ENCODE measurements at places on chromosomes 3 and 15.

DNA sequence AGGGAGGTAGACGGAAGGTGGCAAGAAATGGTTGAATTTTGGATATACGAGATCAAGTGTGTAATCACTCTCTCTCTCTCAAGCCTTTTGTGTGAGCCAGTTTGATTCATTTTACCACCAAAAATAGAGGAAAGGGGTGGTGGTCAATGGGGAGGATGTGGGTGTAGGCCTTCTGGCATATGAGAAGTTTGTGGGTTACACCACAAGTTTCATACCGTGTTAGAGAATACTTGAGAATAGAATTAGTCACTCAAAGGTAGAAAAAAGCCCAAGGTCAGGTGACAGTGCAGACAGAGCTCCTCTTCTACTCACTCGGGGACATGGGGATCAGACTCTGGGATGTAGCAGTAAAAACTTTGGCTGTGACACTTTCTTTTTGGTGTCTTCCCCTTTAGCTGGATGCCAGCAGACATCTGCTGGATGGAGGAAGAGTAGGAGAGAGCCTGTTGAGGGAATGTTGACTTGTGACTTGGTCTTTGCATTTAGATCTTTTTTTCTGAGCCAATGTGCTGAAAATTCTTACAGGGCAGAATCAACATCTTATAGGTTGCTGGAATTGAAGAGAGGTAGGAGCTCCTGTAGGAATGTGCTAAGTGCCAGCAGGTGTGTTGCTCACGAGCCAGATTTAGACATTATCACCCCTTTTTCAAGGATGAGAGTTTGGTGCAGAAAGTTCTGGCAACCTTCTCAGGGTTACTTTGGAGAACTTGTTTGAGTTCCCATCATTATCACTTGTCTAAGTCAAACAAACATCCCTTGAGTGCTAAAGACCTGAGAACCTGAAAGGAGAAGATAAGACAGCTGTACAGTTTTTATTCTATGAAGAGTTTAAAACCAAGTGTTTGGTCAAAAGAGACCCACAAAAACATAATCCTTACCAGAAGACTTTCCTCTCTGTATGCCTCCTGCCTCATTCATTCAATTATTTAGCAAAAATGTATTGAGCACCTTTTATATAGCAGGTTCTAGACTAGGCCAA is 43.9 kb upstream of the RYK start:
- no peak for DNase-seq

GRCh38 chr3:52216585-52217408 is 8.6 kb downstream of the TLR9 start:
- peak; percentile 21 for DNase-seq

GRCh38 chr3:47464588-47464987 is 11.2 kb downstream of the SCAP start:
- DNase-seq, result no peak

DNA sequence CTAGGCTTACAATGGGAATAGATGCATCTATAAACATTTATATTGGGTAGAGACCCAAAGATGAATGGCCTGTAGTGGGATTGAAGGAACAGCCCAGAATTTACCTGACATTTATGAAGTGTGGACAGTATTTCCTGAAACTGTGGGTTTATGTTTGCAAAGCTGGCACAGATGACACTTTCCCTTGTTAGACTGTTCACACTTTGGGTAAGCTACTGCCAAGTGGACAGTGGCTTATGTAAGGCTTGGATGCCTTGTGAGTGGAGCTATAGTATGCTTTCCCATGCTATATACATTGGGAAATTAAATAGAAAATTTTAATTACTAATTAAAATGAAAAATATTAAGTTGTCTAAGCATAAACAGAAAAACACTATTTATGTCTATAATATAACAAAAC is 48.5 kb downstream of the STARD9 start:
- DNase-seq, result no peak

DNA sequence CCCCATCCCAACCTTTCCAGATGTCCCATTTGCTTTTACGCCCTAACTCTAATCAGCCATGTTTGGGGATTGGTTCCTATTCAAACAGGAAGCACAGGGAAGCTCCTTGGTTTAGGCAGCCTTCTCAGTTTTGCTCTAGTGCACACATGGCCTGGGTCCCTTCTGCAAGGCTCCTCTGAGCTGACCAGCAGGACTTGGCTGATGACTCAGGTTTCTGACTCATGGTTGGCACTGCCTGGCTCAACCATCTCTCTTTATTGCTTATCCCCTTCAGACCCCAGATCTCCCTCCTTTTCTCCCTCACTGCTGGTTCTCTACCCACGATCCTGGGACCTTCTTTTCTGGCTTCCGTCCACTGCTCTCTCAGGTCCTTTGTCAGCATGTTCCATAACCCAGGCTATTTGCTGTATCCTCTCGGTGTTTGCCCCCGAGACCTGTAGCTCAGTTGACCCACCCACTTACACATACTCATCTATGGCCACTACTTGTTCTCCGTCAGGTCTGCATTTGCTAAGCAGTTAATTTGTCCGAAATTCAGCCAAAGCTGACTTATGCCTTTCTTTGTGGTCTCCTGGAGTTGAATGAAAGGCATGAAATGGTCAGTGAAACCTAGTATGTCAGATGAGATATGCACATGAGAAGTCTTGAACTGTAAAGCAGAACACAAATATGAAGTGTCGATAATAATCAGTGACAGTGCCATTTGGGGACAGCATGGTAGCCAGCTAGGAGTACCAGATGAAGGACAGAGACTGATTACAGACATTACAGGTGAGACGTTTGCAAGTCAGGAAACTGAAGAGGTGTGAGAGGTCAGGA is 323.5 kb upstream of the ROPN1 start:
- no peak for DNase-seq

- no peak for DNase-seq
Measured at GRCh38 chr3:124033360-124034015, 41.6 kb upstream of the ROPN1 start.

- no peak for DNase-seq
Measured at GRCh38 chr3:75329476-75330097, 334.5 kb upstream of the FRG2C start.

- no peak for DNase-seq
Measured at GRCh38 chr3:192516820-192517219, 210.5 kb downstream of the FGF12 start.

DNA sequence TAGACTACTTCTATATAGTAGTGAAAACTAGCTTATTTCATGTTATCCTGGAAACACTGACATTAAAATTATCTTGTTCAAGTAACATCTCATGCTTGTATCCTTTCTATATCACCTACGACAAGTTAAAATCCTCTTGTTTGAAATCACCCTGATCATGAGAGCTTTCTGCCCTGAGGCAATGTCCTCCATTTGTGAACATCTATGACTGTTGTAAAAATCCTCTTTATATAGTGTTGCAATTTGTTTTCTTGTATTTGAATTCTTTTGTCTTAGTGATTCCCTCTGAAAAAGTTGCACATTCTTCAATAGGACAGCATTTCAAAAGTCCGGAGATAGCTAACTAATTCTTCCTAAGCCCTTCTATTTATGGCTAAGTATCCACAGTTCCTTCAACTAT is 480.3 kb downstream of the NSUN3 start:
- DNase-seq, result no peak

- DNase-seq, result no peak
Measured at GRCh38 chr15:50641318-50641717, 45.3 kb downstream of the TRPM7 start.

GRCh38 chr15:40274350-40275274 is 8.3 kb downstream of the ANKRD63 start:
- peak; percentile 40 for DNase-seq

- DNase-seq, result no peak
Measured at GRCh38 chr3:11386465-11387113, 114.4 kb downstream of the ATG7 start.

- DNase-seq, result no peak
Measured at GRCh38 chr15:45821390-45821789, 186.6 kb downstream of the SQOR start.

DNA sequence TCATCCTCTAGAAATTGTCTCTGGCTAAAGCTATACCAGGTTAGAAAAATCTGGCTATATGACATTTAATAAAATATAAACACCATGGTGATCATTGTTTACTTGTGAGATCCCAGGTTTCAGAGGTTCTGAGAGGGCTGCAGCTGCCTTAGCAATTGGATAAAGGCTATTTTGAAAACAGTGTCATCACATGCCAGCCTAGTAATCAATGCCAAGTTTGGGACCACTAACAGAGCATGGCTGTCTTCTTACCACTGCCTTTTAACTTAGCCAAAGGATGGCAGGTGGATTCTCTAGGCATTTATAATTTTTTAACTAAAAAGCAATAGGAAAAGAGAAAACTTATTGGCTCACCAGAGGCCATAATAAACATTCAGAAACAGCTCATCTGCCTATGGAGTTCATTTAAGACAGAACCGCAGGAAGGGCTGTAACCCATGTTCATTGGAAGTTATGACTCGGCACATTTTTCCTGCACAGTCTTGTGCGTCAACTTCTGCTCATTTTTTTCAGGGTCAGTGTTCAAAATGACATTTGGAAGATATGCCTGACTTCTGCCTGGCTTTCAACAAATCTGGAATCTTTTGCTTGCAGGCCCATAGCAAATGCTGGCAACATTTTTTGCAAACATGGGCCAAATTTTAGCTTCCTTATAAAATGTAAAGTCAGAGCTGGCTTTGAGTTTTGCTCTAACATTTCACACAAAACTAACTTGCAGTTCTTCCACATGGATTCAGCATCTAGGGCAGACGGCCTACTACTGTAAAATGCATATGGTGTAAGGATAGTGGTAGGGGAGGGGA is 476.0 kb upstream of the TBL1XR1 start:
- DNase-seq, result no peak

GRCh38 chr15:28131400-28131799 is 32.3 kb upstream of the OCA2 start:
- DNase-seq, result no peak

- DNase-seq, result no peak
Measured at GRCh38 chr3:156602424-156602823, 47.5 kb upstream of the SSR3 start.

- DNase-seq, result no peak
Measured at GRCh38 chr3:76566211-76566534, 473.7 kb upstream of the ROBO2 start.

- DNase-seq, result no peak
Measured at GRCh38 chr3:54967731-54968161, 39.9 kb upstream of the LRTM1 start.

DNA sequence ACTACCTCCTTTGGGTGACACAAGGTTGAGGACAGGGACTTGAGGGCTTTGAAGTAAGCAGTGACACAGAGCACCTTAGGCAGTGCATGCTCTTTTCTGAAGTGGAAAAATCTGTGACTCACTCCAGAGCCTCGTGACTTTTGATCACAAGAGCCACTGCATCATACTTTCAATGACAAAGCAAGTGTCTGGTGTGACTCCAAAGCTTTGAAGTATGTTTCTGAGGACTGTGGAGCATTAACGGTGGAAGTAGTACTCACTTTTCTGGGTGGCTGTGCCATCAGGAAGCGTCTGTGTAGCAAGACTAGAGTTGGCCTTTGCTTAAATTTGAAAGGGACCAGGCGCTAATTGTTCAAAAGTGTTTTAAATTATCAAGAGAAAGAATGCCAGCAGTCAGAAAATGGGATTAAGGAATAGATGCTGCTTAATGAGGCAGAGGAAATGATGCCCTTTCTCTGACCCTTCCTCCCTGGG is 210.7 kb upstream of the TRIM42 start:
- no peak for DNase-seq

DNA sequence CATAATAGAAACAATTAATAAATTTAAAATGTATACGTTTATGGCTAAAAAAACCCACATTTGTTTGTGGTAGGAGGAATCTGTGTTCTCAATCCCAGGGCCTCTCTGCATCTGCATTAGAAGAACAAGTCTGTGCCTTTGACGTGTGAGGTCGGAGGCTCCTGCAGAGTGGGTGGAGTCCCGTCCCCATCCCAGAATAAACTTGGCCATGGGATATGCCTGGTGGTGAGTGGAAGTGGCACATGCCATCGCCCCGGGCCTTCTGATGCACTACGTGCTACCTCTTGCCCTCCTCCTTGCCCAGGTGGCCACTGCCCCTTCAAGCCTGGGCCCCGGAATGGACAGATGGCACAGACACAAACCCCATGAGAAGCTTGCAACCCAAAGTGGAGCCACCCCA is 131.1 kb upstream of the NSMCE3 start:
- no peak for DNase-seq

DNA sequence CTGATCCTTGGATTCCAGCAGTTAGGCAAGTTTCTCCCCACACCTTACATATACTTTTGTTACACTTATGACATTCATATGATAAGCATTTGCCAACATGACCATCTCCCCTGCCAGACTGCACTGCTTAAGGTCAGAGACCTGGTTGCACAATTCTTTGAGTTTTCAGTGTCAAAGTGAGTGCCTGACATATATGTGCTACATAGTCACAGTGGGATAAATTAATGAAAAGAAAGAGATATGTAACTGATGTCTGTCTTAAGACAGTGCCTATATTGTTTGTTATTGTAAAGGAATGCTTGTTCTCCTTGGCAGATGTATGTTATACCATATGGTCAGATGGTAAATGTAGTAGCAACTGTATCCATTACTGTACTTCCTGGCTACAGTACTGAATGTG is 3.5 kb upstream of the DCUN1D1 start:
- DNase-seq, result no peak

GRCh38 chr15:39621976-39622375 is 41.1 kb downstream of the THBS1 start:
- DNase-seq, result no peak

- no peak for DNase-seq
Measured at GRCh38 chr3:11900824-11901223, 54.1 kb upstream of the TAMM41 start.
